ENCODE measurements at places on chromosomes 6 and 20.
A peak's percentile ranks its signal among the peaks of the same experiment; 100 is the strongest.

GRCh38 chr6:24883618-24884017 is 52.1 kb downstream of the RIPOR2 start:
- no peak for DNase-seq

DNA sequence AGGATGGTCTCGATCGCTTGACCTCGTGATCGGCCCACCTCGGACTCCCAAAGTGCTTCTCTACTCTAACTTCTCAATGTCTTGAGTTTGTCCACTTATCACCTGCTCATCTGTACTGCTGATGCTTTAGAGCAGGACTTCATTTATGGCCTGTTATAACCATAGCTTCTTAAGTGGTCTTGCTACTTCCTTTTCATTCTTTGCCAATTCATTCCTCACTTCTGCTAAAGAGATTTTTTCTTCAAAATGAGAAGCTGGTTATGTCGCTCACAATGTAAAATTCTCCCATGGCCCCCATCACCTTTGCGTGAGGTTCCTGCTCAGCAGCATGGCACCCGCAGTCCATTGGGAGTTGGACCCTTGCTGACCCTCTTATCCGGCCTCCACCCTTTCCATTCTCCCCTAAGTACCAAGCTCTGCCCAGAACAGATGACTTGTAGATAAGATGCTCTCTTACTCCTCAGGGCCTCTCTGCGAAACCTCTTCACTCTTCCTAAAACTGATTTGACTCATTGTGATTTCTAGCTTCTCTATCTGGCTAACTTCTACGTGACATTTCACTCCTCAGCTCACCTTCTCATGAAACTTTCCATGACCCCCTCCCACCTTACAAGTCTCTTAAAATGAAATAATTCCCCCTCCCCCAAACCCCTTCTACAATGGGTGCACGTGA is 13.9 kb upstream of the CD164 start:
- DNase-seq, result no peak

DNA sequence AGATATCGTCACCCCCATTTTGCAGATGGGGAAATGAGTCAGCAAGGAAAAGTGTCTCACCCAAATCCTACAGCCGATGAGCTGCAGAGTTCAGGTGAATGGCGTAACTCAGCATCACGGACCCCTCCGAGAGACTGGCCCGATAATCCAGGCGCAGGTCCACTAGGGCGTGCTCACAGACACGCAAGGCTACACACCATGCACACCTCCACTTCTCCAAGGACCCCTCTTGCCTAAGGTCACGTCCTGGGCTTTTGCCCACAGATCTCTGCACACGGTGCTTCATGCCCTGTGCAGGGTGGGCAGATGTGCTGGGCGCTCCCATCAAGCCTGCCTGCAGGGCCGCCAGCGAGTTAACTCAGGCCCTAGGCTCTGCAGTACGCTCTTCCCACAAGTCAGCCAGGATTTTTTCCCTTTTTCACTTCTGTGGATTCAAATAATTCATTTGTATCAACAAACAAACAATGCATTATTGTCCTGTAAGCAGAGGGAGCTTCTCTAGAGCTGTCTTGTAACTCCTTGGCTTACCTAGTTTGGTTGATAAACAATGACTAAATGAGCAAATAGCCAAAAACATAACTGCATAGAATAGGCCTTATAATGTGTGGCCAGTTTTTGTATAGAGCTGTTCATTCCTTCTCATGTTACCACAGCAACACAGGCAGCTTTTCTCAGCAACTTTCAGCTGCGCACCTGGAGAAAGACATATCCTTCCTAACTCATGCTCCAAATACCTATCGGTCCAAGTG is 139.1 kb downstream of the AGPAT4 start:
- DNase-seq, result no peak

DNA sequence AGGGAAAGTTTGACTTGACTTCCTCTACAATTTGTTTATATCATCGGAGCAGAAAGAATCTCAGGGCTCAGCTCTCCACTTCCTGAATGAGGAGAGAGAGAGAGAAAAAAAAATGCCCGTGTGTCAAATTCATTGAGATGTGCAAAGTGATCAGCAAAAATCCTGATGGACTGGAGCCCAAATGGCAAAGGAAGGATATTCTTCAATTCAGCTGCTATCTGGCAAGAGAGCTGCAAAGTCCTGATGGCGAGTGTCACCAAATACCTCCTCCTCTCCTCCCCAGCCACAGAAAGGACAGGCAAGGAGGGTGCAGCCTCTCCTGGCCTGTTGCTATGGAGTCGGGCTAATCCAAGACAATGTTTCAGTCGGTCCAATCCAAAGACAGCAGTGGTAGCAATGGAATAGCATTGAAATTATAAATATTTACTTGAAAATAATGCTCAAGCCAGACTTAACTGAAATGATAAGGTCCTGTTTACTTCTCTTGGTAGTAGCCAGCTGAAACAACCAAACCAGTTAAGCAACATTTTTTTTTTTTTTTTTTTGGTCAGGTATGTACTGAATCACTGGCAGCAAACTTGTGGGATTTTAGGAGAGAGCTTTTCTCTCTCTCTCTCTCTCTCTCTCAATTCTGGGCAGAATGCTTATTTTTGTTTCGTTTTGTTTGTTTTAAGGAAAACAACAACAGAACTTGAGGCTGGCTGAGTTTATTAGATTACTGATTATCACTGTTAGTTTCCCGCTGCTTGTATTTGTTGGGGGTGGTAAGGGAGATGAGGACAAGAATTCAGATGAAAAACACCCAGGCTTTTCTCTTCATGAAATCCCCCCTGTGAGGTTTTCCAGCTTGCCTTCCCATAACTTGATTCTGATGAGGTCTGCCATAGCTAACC is 204.2 kb downstream of the BCAS1 start:
- no peak for DNase-seq

DNA sequence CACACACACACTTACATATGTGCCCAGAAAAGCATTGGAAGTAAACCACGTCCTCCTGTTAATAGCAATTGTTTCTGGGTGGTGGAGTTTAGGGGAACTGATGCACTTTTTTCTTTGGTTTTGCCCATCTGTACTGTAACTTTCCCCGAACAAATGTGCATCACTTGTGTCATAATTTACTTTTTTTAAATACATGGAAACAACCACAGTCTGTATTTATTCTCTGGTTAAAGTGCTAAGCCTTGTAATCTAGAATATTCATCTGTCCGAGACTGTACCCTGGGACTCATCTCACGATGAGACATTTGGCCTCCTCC is 61.5 kb upstream of the CD93 start:
- no peak for DNase-seq

DNA sequence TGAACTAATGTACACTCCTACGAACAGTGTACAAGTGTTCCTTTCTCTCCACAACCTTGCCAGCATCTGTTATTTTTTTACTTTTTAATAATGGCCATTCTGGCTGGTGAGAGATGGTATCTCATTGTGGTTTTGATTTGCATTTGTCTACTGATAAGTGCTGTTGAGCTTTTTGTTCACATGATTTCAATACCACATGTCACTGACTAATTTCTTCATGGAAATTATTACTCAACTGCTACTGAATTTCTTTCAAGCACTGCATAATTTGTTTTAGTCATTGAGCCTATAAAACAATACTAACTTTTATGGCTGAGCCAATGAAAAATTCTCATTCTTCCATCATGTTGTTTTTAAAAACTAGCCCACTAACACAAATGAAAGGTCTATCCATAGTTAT is 115.4 kb downstream of the FRK start:
- no peak for DNase-seq

DNA sequence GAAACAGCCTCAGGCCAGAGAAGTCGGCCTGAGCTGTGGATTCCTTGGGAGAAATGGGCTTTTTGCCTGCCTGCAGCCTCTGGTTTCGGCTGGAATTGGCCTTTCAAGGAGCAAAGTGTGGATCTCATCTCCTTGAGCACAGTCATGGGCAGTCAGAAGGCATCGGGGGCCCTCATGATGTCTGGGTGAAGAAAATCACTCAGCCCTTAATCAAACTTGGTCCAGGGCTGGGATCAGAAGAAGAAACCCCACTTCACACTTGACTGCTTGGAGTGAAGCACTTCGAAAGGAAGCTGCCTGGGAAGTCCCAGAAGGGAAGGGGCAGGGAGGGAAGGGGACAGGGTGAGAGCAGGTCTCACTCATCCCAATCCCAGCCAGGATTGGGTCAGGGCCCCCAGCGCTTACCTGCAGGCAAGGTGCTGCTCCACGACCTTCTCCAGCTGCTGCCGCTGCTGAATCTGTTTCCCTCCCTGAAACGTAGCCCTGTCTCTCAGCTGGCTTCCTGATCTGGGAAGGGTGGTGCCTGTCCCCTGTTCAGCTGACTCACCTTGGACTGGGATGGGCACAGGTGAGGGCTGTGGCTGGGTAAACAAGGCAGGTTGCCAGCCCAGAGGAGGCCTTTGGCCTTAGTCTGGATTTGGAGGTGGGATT is at the start of gene SDCBP2:
SDCBP2 (minus strand) TSS at position 460 of the 651 bp plus-strand sequence. CDS start 8,723 bp downstream, outside the sequence.
- no peak for DNase-seq

DNA sequence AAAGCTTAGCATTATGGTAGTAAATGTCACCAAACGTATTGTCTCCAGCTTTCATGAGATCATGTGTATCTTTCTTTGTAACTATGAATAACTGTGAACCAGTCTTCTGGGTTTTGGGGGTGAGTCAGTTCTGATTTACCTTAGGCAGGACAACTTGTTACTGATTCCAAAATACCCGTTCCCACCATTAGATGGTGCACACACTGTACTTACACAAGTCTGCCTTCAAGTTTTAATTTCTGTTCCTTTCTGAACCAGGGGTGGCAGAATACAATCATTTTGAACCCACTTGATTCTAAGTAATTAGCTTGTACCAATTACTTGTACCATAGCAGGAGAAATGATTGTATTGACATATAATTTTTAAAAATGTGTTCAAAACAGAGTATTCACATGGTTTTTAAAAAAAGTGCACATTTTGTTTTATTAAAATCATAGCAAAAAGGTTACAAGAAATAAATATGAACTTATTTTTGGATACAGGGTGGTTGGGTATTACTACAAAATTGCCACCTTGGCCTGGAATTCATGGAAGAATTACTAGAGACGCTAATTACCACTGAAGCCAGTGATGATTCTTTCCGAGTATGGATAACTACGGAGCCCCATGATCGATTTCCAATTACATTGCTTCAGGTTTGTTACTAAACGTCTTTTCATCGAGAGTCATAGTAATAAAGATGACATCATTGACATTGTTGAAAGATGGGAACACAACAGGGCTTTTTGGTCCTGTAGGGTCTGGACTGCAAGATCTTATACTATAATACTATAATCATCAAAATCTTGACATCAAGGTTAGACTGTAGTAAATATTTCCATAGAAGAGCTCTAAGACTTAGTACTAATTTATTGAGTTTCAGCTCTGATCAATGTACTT is 75.2 kb upstream of the GLP1R start:
- DNase-seq, result peak; percentile 40

DNA sequence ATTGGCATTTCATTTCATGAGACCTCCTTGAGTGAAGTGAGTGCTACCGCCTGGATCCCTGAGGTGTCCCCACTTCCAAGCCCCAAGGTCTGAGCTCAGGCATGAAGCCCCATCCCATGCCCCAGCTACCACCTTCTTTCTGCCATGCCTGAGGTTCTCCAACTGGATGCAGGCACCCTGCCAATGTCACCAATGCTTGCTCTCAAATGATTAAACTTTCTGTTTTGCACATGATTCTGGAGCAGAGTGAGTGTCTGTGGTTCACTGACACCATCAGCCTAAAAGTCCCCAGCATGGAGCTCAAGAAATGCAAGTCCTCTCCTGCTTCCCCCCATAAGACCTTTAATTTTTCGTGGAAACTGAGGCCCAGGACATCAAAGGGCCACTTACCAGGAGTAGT is 43.7 kb upstream of the BPIFA2 start:
- DNase-seq, result no peak

GRCh38 chr20:57840066-57840465 is 130.3 kb upstream of the PMEPA1 start:
- no peak for DNase-seq

DNA sequence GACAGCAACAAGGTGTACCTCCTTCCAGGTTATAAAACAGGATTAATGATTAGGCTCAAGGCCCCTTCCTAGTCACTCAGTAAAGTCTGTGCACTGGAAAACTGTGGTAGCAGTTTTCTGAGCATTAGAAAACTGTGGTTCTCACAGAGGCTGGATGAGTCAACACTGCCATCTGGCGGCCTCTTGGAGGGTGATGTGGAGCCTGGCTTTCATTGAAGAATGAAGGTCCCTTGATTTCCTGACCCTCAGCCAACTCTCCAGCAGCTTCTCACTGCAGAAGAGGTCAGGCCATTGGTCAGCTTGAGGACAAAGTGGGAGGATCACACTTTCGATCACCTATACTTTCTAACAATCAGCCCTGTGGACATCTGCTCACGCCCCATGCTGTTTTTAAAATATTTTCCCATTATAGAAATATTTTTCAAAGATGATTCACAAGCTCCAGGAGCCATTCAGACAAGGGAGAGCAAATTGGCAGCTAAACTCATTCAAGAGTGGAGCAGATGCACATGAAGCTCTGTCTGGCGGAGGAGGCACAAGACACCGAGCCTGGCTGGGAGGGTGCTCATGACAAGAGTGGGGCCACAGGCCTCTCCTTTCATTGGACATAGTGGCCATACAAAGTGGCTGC is 23.2 kb downstream of the PSMB1 start:
- peak; percentile 65 for DNase-seq

DNA sequence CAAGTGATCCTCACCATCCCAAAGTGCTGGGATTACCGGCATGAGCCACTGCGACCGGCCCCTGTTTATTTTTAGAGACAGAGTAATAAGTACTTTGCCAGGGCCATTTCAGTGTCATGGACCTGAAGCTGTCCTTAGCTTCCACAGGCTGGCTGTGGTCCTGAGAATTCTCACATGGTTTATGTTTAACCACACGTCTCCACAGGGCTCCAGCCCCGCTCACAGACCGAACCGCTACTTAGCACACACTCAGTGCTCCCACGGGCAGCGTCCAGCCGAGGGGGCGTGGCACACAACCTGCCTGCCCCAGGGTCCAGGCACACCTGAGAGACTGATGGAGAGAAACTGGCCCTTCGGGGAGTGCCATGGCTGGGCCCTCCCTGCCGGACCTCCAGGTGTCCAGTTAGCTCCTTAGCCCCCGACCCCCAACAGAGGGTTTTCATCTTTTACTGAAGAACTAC is 11.7 kb downstream of the ACSS1 start:
- no peak for DNase-seq

GRCh38 chr20:49854190-49854875 is 41.7 kb downstream of the SLC9A8 start:
- DNase-seq, result no peak

DNA sequence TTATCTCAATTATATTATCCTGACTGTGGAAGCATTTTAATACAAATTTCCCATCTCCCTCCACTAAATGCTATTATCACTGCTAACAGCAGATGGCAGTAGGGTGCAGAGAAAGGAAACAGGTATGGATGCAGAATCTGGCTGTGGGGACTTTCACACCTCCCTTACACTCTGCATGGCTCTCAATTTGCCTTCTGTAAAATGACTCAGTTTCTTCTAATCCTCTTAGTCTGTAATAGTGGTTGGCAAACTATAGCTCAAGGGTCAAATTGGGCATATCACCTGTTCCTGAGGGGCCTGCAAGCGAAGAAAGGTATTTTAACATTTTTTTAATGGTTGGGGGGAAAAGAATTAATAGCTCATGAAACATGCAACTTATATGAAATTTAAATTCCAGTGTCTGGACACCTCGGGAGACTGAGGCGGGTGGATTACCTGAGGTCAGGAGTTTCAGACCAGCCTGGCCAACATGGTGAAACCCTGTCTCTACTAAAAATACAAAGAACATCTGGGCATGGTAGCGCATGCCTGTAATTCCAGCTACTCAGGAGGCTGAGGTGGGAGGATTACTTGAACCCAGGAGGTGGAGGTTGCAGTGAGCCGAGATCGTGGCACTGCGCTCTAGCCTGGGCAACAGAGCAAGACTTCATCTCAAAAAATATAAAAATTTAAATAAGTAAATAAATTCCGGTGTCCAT is 83.5 kb downstream of the ZMYND8 start:
- peak; percentile 75 for DNase-seq

- no peak for DNase-seq
Observed at GRCh38 chr6:33213989-33214335, 5.7 kb downstream of the RING1 start.
